ENCODE measurements at places on chromosomes 7 and 10. TPM values are rescaled to one million over a fixed set of nuclear protein-coding genes. Genes with fewer than 3 reads are reported as not detected.

The ZWINT gene
- 1.3 TPM for total RNA-seq

The NPSR1 gene
- not detected for total RNA-seq

The MYOZ1 gene
- 51.0 TPM for total RNA-seq

The CALHM1 gene
- not detected for total RNA-seq

The SORCS1 gene
- 4.2 TPM for total RNA-seq
